ENCODE measurements at places on chromosomes 13 and 19.

GRCh38 chr13:99154064-99154463 lies 46.6 kb upstream of the UBAC2 start:
- no peak for DNase-seq

DNA sequence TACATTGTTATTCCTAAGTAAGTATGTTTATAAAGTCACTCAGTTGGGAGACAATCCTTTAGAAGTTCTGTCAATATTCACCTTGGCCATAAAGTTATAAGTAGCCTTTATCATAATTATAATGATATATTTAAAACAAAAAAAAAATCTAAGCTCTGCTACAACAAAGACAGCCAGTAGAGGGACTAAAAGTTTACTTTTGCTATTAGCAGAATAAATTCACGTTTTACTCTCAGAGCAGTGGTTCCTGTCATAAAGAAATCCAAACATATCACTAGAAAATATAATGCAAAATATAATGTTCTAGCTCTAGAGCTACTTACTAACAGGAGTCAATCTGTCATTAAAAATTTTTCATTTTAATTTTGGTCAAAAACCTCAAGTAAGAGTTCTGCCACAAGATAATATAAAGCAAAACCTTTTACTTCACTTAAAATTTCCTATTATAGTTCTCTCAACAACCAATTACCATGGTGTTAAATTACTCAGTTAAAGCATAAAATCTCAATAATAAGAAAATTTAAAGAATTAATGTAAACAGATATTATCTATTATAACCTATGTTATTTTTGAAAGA lies 17.7 kb downstream of the INTS6 start:
- no peak for DNase-seq

DNA sequence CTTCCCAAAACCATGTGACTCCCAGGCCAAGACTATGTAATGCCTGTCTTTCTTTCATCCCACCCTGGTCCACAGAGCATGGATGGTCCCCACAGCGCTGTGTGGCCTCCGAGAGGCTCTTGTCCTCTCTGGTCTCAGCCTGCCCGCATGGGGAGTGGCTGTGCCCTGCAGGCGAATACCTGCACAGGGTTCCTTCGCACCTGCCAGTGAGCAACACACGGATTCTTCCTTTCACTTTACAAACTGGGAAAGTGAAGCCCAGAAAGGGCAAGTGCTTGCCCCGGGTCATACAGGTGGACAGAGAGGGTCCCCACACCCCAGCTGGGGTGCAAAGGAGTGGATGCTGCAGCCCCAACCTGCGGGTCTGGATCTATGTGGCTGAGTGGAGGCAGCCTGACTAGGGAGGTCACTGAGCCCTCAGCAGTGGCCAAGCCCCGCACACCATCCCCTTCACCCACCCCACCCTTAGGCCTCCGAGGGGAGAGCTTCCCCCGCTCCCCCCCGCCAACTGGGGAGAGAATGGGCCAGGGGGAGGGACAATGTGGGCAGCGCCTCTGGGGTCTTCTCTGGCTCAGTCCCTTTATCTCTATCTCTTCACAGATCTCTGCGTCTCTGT lies 747 bp upstream of the MARK4 start:
- DNase-seq, result no peak

DNA sequence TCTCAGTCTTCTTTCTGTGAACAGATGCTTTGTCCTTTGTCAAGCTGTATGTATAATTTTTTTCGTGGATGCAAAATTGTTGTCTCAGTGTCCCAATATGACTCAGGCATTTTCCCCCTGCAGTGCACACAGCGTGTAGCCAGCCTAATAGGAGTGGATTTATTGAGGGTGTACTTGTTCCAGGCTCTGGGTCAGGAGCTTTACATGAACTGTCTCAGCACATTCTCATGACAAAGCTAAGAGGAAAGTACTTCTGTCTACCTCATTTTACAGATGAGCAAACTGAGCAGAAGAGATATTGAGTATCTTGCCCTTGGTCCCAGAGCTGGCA lies 50.8 kb downstream of the STK24 start:
- no peak for DNase-seq

DNA sequence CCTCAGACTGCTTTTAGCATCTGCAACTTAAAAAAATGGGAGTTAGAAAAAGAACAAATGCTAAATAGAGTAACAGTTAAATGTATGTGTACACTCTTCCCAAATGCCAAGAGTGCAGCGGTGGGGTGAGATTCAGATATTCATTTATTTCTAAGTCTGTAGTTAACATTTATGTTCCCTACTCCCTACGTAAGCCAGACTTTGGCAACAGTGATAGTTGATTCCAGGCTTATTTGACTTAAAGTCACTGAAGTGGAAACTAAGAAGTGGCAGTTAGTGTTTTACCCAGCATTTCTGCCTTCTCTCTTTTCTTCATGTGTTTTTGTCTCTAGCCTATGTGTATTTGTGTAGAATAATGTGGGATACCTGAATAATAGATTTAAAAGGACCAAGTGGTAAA lies 4.5 kb downstream of the MIR17HG start:
- DNase-seq, result no peak

GRCh38 chr19:48636859-48637448 lies at the start of gene DBP:
Gene DBP (minus strand): TSS chr19:48637379. CDS start chr19:48636994, 385 bp downstream.
- no peak for DNase-seq

DNA sequence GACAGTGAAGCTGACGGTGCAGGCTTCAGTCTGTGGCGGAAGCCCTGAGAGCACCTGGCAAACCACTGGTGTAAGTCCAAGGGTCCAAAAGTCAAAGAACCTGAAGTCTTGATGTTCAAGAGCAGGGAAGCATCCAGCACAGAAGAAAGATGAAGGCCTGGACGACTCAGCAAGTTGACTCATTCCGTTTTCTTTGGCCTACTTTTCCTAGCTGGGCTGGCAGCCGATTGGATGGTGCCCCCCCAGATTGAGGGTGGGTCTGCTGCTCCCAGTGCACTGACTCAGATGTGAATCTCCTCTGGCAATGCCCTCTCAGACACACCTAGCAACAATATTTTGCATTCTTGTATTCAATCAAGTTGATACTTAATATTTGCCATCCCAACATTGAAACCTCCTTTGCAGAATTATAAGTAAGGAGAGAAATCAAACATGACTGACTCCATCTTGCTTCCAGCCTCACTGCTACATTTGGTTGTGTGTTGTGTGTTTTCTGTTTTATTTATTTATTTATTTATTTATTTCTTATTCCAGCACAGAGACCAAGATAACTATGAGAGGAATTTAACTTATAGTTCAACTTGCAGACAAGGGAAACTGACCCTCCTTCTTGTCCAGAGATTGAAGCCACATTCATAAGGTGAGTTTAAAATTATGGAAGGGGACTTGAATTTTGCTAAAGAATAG lies 32.8 kb downstream of the IGFL2 start:
- no peak for DNase-seq

GRCh38 chr13:95391362-95391761 lies 90.1 kb upstream of the ABCC4 start:
- no peak for DNase-seq

DNA sequence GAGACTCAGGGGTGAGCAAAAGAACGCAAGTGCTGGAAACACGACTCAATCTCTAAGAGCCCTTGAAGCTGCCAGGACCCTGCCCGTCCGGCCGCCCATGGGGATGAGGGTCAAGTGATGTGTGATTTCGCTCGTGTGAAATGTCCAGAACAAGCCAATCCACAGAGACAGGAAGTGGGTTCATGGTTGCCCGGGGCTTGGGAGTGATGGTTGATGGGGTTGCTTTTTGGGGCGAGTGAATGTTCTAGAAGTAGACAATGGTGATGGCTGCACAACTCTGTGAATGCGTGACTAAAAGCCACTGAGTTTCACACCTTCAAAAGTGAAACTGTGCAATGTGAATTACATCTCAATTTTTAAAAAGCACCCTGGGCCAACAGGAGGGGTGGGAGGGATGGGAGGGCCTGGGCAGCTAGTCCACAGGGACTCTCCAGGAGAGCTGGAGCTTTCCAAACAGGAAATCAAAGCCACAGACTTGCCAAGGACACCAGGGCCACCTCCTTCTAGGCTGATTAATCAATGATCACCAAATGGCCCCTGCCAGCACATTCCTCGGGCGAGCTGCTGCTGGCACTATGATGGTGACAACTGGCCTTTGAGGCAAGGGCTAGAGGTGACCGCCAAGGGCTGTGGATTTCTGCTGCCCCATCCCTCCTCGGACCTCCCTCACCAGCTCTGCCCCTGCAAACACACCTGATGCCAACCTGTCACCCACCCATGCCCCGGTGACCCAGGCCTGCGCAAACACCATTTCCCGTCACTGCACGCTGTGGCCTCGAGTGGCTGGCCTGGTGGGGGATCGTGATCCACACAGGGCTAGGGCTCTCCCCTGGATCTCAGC lies 14.0 kb downstream of the DPP9 start:
- DNase-seq, result no peak

- no peak for DNase-seq
These were observed 1365.0 kb downstream of the EFNB2 start for GRCh38 chr13:105170438-105170837.

GRCh38 chr13:98977568-98978265 lies at the start of gene DOCK9:
Gene DOCK9 (minus strand): TSS chr13:98978064. CDS start chr13:98977909, 155 bp downstream.
- DNase-seq, result no peak

GRCh38 chr13:24168979-24169378 lies 8.5 kb downstream of the SPATA13 start:
- DNase-seq, result no peak

- DNase-seq, result peak; percentile 3
These were observed 72.4 kb upstream of the TSC22D1 start for GRCh38 chr13:44648392-44649103.

DNA sequence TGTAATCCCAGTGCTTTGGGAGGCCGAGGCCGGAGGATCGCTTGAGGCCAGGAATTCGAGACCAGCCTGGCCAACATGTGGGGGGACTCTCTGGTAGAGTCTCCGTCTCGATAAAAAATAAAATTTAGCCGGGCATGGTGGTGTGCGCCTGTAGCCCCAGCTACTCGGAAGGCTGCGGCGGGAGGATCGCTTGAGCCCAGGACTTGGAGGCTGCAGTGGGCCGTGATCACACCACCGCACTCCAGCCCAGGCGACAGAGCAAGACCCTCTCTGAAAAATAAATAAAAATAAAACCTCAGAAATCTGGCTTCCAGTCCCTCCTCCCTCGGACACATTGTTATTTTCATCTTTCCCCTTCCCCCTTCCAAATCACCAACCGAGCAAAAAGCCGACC lies 332 bp downstream of the IRGQ start:
- DNase-seq, result no peak

GRCh38 chr13:48994706-48995105 lies 19.0 kb downstream of the FNDC3A start:
- DNase-seq, result no peak

- no peak for DNase-seq
These were observed 405.5 kb downstream of the TBC1D4 start for GRCh38 chr13:75076476-75076875.

- DNase-seq, result no peak
These were observed 85.0 kb downstream of the TSHZ3 start for GRCh38 chr19:31264041-31264778.
